ENCODE measurements at places on chromosomes 1 and 21.

DNA sequence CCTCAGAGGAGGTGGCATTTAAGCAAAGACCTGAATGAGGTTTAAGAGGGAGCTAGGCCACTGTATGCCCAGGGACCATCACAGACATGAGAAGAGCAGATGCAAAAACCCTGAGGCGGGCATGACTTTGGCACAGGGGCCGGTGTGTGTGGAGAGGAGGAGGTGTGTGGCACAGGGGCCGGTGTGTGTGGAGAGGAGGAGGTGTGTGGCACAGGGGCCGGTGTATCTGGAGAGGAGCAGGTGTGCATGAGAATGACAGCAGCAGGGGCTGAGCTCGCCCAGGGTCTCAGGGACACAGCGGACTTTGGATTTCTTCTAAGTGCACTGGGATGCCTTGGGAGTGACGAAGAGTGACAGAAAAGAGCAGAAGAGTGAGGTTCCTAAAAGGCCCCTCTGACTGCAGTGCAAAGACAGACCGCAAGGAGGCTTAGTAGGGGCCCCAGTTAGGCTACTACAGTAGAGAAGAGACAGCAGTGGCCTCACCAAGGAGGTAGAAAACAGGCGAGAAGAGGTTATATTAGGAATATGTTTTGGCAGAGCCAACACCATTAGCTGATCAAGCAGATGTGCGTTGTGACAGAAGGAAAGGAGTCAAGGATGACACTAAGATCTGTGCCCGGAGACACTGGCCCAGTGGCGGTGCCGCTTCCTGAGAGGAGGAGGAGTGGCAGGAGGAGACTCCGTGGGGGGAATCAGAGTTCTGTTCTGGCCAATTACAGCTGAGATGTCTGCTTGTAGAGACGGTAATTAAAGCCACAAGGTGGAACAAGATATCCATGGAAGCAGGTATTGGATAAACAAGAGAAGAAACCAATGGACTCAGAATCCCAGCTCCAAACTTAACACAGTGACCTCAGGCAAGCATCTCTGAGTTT is 18.4 kb downstream of the ZBTB17 start:
- DNase-seq = no peak

DNA sequence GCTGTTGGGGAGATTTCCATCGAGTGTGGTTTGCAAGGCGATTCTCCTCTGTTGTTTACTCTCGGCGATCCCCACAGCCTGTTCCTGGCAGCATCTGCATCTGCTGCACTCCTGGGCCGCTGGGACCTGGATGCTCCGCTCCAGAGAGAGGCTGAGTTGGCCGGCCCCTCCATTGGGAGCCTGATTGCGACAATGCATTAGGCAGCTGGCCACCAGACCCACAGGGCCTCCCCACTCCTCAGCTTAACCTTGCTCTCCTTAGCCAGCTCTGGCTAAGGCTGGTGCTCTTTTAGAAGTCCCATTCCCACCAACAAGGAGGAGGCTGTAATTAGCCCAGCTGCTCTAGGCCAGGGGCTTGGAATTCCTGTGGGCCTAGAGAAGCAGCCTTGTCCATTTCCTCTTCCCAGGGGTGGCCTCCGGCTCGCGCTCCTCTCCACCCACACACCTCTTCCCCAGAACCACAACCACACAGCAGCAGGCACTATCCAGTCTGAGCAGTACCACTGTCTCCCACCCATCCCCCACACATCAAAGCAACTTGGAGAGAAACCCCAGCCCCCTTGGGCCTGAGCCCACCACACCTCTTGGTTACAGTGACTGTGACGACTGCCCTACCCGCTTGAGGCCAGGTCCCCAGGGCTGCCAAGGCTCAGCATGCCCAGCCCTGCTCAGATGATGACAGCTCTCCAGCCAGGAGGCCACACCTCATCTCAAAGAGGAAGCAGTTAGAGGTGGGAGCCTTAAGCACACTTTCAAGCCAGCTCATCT is 193.8 kb upstream of the EDN2 start:
- DNase-seq = no peak

- no peak for DNase-seq
Measured at GRCh38 chr1:73898540-73898939, 299.4 kb downstream of the LRRIQ3 start.

- no peak for DNase-seq
Measured at GRCh38 chr1:171754353-171754705, 12.5 kb upstream of the VAMP4 start.

DNA sequence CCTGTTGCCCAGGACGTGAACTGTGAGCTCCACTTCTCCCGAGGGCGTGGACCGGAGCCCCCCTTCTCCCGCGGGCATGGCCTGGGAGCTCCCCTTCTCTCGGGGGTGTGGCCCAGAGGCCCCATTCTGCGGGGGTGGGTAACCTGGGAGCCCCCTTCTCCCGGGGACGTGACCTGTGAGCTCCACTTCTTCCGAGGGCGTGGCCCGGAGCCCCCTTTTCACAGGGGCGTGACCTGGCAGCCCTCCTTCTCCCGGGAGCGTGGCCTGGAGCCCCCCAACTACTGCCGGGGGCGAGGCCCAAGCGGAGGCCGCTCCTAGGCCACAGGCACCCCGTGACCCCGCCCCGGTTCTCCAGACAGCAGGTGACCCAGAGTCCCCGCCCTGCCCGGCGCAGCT is 320 bp downstream of the C1orf174 start:
- no peak for DNase-seq

DNA sequence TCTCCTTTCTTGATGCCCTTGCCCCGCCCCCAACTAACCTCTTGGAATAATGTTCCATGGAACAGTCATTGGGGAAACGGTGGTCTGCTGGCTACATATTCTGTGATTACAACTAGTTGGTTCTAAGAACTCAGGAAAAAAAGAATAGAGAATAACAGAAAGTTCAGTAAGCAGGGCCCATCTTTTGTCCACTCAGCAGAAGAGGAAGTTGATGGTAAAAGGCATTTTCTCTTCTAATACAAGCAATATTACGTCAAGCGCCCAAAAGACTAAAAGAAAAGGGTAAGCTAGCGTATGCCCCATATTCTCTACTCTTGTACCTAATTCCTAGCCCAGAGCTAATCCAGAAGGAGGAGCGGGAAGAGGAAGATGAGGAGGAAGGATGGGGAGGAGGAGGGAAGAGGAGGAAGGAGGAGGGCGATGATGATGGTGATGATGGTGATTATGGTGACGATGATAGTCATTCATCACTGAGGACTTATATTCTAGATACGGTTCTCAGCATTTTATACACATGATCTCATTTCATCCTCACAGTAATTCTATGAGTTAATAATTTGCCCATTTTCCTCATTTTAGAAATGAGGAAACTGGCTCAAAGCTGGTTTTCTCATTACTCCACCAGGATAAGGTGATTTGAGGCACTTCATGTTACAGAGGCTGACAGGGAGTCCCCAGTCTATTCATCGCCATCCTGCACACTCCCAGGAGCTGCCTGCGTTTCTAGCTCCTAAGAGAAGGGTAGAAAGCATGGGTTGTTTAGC is 76.6 kb upstream of the EFHD2 start:
- no peak for DNase-seq

DNA sequence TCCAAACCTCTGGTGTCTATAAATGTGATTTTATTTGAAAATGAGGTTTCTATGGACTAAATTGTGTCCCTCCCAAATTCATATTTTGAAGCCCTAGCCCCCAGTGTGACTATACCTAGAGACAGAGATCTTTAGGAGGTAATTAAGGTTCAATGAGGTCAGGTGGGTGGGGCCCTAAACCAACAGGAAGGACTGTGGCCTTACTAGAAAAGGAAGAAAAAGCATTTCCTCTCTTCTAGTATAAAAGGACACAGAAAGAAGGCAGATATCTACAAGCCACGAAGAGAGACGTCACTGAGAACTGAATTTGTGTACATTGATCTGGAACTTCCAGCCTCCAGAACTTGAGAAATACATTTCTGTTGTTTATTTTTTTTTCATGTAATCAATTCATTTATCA is 123.1 kb upstream of the RUNX1 start:
- no peak for DNase-seq

GRCh38 chr1:206513312-206514111 is 6.2 kb downstream of the RASSF5 start:
- DNase-seq = no peak

DNA sequence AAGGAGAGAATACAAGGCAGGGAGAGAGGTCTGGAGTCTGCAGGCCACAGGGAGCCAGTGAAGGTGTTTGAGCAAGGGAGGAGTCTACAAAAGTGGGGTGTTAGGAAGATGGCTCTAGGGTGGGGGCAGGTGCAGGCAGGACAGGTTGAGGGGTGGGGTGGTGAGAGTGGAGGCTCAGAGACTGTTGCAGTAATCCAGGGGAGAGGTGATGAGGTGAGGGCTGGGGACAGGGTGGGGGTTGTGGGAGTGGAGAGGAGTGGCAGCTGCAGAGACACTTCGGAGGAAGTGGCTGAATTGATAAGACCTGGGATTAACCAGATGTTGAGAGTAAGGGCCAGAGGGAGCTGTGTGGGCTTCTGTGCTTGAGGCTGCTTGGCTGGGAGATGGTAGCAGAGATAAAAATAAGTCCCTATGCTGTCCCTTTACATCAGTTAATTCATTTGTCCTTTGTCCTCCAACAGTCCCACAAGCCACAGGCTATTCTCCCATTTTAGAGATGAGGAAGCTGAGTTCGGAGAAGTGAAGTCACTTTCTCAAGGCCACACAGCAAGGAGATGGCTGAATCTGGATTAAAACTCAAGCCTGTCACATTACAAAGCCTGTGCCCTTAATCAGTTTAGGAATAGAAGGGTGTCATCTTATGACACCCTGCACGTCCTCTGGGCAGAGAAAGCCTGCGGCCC is 54.8 kb upstream of the SYNC start:
- no peak for DNase-seq

DNA sequence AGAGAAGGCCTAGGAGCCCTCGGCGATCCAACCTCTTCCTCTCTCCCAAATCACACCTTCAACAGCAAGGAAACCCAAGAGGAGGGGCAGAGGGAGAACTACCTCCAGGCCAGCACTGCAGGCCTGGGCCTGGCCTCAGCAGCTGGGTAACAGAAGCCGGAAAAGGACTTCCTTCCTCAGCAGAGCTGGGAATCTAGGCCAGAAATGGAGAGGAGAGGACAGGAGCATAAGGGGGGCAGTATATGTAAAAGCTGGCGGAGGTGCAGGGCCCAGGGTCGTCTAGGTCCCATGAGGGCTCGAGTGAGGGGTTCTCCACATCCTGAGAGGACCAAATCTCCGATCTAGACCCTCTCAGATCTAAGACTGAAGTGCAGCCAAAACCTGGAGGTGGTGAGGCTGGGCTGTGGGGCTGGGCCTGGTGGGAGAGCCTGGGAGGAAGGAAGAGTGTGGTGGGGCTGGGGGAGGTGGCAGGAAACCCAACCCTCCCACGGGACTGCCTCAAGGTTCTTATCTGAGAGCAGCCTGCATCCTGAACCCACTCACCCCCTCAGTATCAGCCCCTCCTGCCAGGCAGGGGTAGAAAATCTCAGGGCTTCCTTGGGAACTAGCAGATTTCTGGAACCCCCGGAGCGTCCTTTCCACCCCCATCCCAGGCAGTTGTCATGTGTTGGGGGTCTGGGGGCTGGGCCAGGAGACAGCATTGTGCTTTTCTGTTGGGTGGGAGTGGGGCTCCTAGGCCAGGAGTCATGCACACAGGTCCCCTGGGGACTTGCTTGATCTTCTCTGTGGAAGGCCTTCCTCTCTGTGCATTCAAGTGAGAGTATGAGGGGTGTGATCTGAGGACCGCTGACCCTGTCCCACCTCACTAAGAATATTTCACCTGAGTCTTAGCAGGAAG is 33.0 kb downstream of the PIK3C2B start:
- no peak for DNase-seq

GRCh38 chr1:197774466-197775281 is 606 bp downstream of the DENND1B start:
- peak; percentile 44 for DNase-seq

Measured in HAP-1 (cell line).